ENCODE measurements at places on chromosomes 11 and 22. TPM values are rescaled to one million over a fixed set of nuclear protein-coding genes. Genes with fewer than 3 reads are reported as not detected.

ZBTB16 gene
- 5.1 TPM for total RNA-seq

OR2D2 gene
- total RNA-seq = not detected

PVALB gene
- not detected for total RNA-seq

MYO7A gene
- not detected for total RNA-seq

CELSR1 gene
- total RNA-seq = 108 TPM

SAA1 gene
- 11.6 TPM for total RNA-seq

CYB5R2 gene
- 15.2 TPM for total RNA-seq

FOLR1 gene
- not detected for total RNA-seq

Data from airway epithelial cell (primary cell).